ENCODE measurements at places on chromosomes 6 and 20. TPM values are rescaled to one million over a fixed set of nuclear protein-coding genes. Genes with fewer than 3 reads are reported as not detected.

The LRFN2 gene
- 31.6 TPM for total RNA-seq

The PPP1R14C gene
- 35.1 TPM for total RNA-seq

The MCCD1 gene
- total RNA-seq, result not detected

The IYD gene
- not detected for total RNA-seq

The CCDC28A gene
- total RNA-seq, result 11.9 TPM

The ZC2HC1B gene
- not detected for total RNA-seq

The BANF2 gene
- not detected for total RNA-seq

The SMLR1 gene
- total RNA-seq, result not detected

The TNFRSF6B gene
- total RNA-seq, result 1.3 TPM

The TSHZ2 gene
- total RNA-seq, result 1.9 TPM

The RAET1G gene
- total RNA-seq, result not detected

The DPPA5 gene
- not detected for total RNA-seq

The GNL1 gene
- 48.5 TPM for total RNA-seq

The GTSF1L gene
- not detected for total RNA-seq

The PNPLA1 gene
- total RNA-seq, result not detected

The OR2J3 gene
- not detected for total RNA-seq

The DEF6 gene
- 1.6 TPM for total RNA-seq

The SPTLC3 gene
- total RNA-seq, result 0.63 TPM

The CITED2 gene
- total RNA-seq, result 31.3 TPM

The DDX43 gene
- total RNA-seq, result 0.31 TPM

The EYS gene
- 1.9 TPM for total RNA-seq

The NKX2-4 gene
- total RNA-seq, result not detected
